Stimulated activated CD4-positive, alpha-beta T cell treated with anti-CD3 and anti-CD28 coated beads, Interleukin-15, amount 100 ng/mL, for 24 hours (primary cell): ENCODE measurements at places on chromosomes 12 and 14.

DNA sequence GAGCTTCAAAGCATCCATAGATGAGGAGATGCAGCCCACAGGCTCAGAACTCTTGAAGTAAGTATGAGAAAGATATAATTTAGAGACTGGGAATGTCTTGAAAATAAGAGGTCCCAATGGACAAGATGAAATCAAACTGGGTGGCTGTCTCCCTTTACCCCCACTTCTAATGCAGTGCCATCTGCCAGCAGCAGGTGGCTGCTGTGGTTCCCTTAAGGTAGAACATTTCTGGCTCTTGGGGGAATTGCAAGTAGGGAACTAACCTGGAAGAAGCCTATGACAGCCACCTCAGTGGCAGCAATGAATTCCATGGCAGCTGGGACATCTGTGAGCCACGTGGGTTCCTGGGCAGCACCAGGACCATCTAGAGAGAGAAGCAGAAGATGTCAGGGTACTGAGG, 648 bp downstream of the ERP27 start:
- peak; percentile 32 for DNase-seq

GRCh38 chr14:68879841-68880575, 87.1 kb upstream of the ZFP36L1 start:
- no peak for DNase-seq

DNA sequence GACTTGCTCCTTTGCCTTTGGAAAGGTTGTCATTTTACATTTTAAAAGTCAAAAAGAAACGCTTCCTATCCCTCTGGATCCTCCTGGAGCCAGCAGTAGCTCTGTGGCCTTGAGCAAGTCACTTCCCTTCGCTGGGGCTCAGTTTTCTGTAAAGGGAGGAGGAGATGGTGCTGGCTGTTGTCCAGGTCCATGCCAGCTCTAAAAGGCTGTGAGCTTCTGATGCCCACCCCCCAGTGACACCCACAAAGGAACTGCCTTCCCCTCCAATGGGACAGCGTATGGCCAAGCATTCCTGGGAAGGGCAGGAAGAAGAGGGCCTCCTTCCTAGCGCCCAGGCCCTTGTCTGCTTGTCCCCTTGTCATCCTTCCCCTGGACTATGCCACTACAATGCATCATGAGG, 81.5 kb downstream of the NTF3 start:
- no peak for DNase-seq

DNA sequence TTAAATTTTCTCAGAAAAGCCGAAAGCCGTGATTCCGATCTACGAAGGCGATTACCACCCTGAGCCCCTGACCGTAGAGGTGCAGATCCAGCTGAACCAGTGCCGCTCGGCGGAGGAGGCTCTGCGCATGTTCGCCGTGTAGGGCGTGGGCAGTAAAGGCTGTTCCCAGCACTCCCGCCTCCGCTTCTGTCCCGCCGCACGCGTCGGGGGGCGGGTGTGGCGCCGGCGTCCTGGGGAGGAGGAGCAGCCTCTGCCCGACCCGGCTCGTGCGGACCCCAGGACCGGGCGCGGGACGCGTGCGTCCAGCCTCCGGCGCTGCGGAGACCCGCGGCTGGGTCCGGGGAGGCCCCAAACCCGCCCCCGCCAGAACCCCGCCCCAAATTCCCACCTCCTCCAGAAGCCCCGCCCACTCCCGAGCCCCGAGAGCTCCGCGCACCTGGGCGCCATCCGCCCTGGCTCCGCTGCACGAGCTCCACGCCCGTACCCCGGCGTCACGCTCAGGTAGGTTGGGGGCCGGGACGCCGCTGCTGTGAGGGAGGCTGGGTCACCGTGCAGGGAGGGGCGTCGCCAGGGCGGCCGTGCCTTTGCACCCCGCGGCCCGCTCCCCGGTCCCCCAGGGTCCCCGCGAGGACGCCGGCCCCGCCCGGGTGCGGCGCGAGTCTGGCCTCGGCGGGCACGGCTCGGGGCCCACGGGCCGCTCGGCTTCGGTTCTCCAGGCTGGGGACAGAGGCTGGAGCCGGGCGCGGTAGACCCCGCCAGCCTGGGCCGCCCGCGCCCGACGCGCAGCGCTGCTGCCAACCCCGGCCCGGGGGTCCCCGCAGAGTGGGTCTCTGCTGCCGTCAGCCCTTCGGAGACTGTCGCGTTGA, at the start of gene B3GNT4:
TSS of gene B3GNT4 (plus strand) at position 409 of the 866 bp plus-strand sequence. CDS start 910 bp downstream, outside the sequence.
- peak; percentile 82 for DNase-seq

DNA sequence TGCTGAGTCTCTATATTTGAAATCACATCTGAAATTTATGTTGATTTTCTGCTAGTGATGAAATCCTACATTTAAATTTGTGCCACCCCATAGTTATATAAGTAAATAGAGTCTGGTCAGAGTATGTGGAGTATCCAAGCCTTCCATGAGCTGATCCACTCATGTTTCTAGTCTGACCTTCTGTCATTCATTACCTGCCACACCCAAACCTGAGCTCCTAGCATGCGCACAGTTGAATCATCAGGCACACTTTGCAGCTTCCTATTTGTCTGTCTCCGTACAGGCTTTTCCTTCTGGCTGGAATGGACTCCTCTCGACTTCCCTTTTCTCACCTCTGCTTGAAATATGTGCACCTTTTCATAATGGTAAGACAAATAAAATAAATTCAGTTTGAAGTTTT, 45.3 kb upstream of the LRIG3 start:
- DNase-seq = no peak

GRCh38 chr12:13891902-13892301, 89.5 kb downstream of the GRIN2B start:
- no peak for DNase-seq

- DNase-seq = no peak
Observed at GRCh38 chr12:110744601-110745264, 2.0 kb upstream of the PPP1CC start.

- DNase-seq = no peak
Observed at GRCh38 chr14:104697892-104698583, 8.6 kb downstream of the INF2 start.

- no peak for DNase-seq
Observed at GRCh38 chr14:99875836-99876235, 82.6 kb downstream of the EML1 start.

- DNase-seq = no peak
Observed at GRCh38 chr14:104654119-104654518, 35.3 kb upstream of the INF2 start.

- DNase-seq = no peak
Observed at GRCh38 chr12:94509317-94509716, 49.6 kb upstream of the CEP83 start.

- DNase-seq = no peak
Observed at GRCh38 chr14:92596331-92596907, 82.8 kb downstream of the RIN3 start.

DNA sequence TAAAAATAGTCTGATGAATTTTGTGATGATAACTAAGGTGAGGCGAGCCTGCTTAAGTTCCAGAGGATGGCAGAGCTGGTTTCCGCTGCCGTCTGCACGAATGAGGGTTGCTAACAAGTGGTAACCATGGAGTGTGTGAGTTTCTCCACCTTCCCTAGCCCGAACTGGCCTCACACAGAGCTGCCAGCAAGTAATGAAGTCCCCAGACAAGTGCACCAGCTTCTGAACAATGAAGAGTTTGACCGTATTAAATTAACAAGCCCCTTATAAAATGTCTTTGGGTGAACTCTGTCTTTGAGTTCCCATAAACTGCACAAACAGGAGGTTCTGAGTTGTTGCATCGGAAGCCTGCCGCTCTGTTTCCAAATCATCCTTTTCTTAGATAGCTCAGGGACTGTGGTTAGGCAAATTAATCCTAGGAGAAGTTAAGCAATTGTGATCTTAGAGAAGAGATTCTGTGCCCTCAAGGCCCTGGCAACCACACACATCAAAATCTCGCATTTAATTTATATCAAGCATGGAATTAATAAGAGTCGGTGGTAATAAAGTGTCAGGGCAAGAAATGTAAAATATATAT, 274.1 kb upstream of the DAAM1 start:
- no peak for DNase-seq

- DNase-seq = no peak
Observed at GRCh38 chr14:49863487-49864281, 11.1 kb upstream of the NEMF start.

GRCh38 chr12:59069516-59069915, 149.2 kb upstream of the LRIG3 start:
- no peak for DNase-seq

DNA sequence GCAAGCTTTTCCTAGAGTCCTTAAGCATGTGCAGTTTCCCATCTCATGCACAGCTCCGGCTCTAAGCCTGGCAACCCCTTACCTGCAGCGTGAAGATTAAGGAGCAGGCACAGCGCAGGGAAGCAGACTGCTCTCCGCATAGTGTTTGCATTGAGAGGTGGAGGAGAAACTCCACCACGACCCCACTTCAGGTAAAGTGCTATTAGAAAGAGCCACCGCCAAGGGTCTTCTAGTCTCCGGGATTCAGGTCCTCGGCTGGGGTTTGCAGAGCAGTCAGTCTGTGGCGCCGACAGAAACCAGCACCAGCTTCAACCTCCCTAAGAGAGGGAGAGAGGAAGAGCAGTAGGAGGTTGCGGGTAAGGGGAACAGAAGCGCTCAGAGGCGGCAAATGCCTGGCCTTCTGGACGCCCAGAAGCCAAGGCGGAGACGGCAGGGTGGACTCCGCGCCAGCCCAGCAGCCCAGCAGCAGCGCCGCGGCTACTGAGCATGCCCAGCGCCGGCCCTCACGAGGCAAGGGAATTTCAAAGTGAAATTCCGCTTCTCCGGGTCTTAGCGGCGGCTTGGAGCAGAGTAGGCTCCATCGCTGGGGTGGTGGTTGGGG, at the start of gene PTPRR:
TSS of gene PTPRR (minus strand) at position 488 of the 601 bp plus-strand sequence. CDS start at position 140, 348 bp downstream.
- DNase-seq = no peak

DNA sequence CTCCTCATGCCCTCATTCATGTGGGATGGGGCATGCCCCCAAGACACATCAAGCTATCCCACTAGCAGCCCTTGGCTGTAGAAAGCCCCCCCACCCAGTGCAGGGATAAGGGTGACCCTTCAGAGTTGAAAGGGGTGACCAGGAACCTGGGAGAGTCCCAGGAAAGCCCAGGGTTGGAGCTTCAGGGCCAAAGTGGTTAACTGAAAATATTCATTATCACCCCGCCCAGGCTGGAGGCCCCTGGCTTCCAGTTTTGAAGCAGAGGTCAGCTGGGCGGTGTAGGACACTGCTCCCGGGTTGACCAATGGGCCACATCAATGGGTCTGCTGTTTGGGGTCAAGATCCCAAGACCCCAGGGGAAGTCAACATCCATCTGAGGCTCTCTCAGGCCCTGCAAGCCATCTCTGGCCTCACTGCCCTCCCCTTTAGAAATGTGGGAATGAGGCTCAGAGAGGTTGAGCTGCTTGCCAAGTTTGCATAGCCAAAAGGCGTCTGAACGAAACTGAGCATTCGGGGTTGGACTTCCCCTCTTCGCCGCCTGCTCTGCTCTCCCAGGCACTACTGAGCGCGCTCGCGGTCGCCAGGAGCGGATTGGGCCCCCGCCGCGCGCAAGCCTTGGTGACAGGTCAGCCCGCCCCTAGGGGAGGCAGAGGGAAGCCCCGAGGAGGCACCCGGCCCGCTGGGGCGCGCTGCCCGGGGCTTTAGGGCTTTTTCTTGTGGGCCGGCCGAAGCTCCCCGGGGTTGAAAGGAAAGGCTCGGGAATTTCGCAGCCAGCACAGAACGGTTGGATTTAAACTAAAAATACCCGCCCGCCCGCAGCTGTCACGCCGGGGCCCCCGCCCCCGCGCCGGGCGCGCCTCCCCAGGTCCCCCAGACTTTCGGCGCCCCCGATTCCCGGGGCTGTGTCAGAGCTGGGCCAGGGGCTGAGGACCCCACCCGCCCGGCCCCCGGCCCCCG, 576 bp downstream of the SYNE3 start:
- peak; percentile 92 for DNase-seq

GRCh38 chr12:30993766-30994165, 67.2 kb downstream of the TSPAN11 start:
- no peak for DNase-seq

DNA sequence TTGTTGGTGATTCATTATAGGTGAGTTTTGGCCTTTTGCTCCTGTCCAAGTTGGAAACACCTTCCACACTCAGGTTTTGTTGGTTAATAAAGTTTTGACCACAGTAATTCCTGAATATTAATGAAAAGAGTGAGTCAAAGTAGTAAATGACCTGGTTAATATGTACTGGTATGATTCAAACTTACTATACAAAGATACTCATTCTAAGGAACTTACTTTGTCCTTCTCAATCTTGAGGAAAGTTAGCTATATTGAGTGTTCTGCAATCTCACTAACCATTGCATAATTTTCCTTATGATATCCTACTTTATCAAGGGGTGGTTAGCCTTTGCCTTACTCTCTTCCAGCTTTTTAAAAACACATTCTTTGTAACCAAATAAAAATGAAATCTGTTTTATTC, 20.9 kb upstream of the HECTD1 start:
- no peak for DNase-seq

DNA sequence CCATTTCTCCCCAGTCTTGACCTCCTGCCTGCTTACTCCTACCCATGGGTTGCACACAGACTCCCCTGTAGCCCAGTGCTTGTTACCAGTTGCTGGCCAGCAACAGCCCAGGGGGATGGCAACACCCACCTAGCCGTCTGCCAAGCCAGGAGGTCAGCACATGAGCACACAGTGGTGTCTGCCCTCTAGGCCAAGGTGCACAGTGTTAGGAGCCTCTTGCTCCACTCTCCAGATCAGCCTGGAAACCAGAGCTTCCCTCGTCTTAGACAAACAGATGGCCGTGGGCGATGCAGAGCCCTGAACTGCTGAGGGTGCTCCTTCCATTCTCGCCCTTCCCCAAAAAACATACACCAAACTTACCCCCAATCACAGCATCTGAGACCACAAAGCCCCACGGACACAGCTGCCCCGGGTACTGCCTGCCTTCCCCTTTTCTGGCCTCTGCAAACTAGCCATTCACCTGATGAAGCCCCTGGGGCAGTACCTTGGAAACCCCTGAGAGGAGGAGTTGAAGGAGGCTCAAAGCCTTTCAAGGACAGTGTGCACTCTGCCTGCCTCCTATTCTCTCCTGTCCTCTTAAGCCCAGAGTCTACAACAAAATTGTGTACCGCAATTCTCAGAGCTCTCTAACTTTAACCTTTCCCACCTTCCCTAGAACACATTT, 1.0 kb upstream of the GPD1 start:
- no peak for DNase-seq

- DNase-seq = no peak
Observed at GRCh38 chr14:66152747-66153146, 333.4 kb upstream of the CCDC196 start.

DNA sequence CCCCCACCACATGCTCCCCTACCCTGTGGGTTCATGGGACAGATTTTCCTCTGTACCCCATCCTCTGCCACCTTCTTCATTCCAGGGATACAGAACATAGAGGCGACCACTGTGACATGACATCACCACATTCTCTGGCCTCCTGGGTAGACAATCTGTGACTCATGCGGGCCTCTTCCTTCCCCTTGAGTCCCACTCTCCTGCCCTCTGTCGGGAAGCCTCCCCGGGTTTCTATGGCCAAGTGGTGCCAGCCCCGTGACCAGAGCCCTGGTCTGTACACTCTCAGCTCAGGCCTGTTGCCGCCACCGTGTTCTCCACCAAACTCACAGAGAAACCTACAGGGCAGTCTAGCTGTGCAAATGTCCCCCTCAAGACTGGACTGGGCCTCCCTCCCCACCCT, 8.0 kb downstream of the CLMN start:
- DNase-seq = no peak

DNA sequence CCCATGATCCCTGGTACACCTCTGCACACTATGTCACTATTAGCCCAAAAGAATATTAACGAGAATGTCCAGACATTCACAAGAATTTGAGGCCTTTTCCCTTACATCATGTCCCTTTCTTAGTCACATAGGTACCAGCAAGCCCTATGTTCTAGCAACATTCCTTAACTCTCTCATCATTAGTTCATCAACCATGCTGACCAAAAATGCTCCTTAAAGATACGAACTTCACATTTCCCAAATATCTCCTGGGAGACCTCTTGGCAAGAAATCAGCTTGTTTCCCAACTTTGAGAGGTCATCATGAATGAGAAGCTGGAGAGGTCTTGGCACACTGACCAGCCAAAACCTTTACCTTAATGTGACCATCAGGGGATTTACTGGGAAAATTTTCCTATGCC, 4.6 kb downstream of the SALL2 start:
- no peak for DNase-seq
